ENCODE measurements at places on chromosomes 6 and 20. TPM values are rescaled to one million over a fixed set of nuclear protein-coding genes. Genes with fewer than 3 reads are reported as not detected.

PHACTR2 gene
- total RNA-seq: 18.8 TPM

STXBP5 gene
- 11.9 TPM for total RNA-seq

TEAD3 gene
- 0.60 TPM for total RNA-seq

TRIM31 gene
- total RNA-seq: not detected

OR12D3 gene
- total RNA-seq: not detected

HS3ST5 gene
- total RNA-seq: not detected

SLCO4A1 gene
- total RNA-seq: 56.9 TPM

SLC23A2 gene
- total RNA-seq: 23.2 TPM

LY6G6C gene
- not detected for total RNA-seq

C6orf163 gene
- total RNA-seq: 0.98 TPM

PRSS16 gene
- 0.38 TPM for total RNA-seq

KCNK17 gene
- total RNA-seq: not detected

CAP2 gene
- total RNA-seq: not detected

SIRPB2 gene
- not detected for total RNA-seq

BMP6 gene
- not detected for total RNA-seq

TBPL1 gene
- 46.5 TPM for total RNA-seq

HACE1 gene
- total RNA-seq: 12.4 TPM

OR2H2 gene
- not detected for total RNA-seq

ZNF391 gene
- 4.8 TPM for total RNA-seq

OOEP gene
- not detected for total RNA-seq

DOK5 gene
- total RNA-seq: 4.1 TPM

HFE gene
- 0.76 TPM for total RNA-seq

ADGRG6 gene
- 1.5 TPM for total RNA-seq

DSP gene
- total RNA-seq: 0.16 TPM

PDYN gene
- not detected for total RNA-seq

WFDC2 gene
- 0.98 TPM for total RNA-seq

TRERF1 gene
- 6.5 TPM for total RNA-seq

LAMA2 gene
- 2.0 TPM for total RNA-seq

KHDRBS2 gene
- total RNA-seq: not detected

OR2J3 gene
- total RNA-seq: not detected

MLIP gene
- not detected for total RNA-seq

TOX2 gene
- total RNA-seq: 0.45 TPM

TMEM170B gene
- total RNA-seq: 2.0 TPM

RNF114 gene
- total RNA-seq: 61.5 TPM

PNPLA1 gene
- not detected for total RNA-seq

FAM83C gene
- total RNA-seq: not detected

WFDC10B gene
- not detected for total RNA-seq

CYP39A1 gene
- total RNA-seq: not detected

BANF2 gene
- not detected for total RNA-seq

Measured in activated naive CD8-positive, alpha-beta T cell treated with anti-CD3 and anti-CD28 coated beads for 36 hours (primary cell).